Hepatocyte (in vitro differentiated cells): ENCODE measurements at places on chromosomes 7 and 10. TPM values are rescaled to one million over a fixed set of nuclear protein-coding genes. Genes with fewer than 3 reads are reported as not detected.

KCND2 gene
- 2.6 and 3.6 TPM in 2 replicates for total RNA-seq

OR2A7 gene
- total RNA-seq, result 3.3 and 6.2 TPM in 2 replicates

ZNF853 gene
- 8.0 and 9.0 TPM in 2 replicates for total RNA-seq

WEE2 gene
- 3.6 and 3.7 TPM in 2 replicates for total RNA-seq

HMX2 gene
- not detected in 2 replicates for total RNA-seq

FKBP6 gene
- total RNA-seq, result 0.12 TPM in 1 of 2 replicates, not detected in the other

NAT16 gene
- not detected in 2 replicates for total RNA-seq

GRCh38 chr10:63829020-63829419, 307.8 kb downstream of the REEP3 start:
- H3K4me3 ChIP-seq, result no peak overlapping the region
- H3K36me3 ChIP-seq, result no peaks in the 10 kb centered on the region
- H3K27ac ChIP-seq, result no peak overlapping the region
- DNase-seq, result no peak

GRCh38 chr7:41529831-41530230, 173.1 kb downstream of the INHBA start:
- no peak overlapping the region for H3K27ac ChIP-seq
- no peak overlapping the region for H3K4me3 ChIP-seq
- DNase-seq, result no peak
- no peaks in the 10 kb centered on the region for H3K27me3 ChIP-seq
- H3K4me1 ChIP-seq, result no peaks in the 10 kb centered on the region

DNA sequence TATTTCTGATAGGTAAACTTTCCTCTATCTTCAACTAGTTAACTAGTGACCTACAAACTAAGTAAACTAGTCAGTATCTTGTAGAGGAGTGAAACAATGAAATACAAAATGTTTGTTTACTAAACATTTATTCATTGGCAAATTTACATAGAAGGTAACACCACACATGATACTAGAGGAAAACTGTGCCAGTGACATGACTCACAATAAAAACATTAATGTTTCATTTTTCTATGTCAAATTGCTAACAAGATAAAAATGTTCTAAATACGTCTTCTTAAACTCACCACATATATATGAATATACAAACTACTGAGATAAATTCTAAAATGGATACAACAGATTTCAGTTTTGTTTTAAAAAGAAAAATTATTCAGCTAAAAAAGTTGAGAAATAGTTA, 471.3 kb downstream of the PARD3 start:
- H3K27me3 ChIP-seq, result no peaks in the 10 kb centered on the region
- no peaks in the 10 kb centered on the region for H3K36me3 ChIP-seq
- no peak for DNase-seq
- peaks cover 26% of the 10 kb centered on the region for H3K4me1 ChIP-seq

GRCh38 chr7:53602817-53603418, 567.5 kb downstream of the POM121L12 start:
- H3K36me3 ChIP-seq, result no peaks in the 10 kb centered on the region
- no peak for DNase-seq
- H3K4me1 ChIP-seq, result no peaks in the 10 kb centered on the region
- H3K4me3 ChIP-seq, result no peak overlapping the region
- no peak overlapping the region for H3K27ac ChIP-seq

GRCh38 chr7:110962826-110963225, 128.1 kb upstream of the LRRN3 start:
- H3K27ac ChIP-seq, result no peak overlapping the region
- no peaks in the 10 kb centered on the region for H3K36me3 ChIP-seq
- no peaks in the 10 kb centered on the region for H3K27me3 ChIP-seq

GRCh38 chr7:6423942-6424701, 23.6 kb downstream of the DAGLB start:
- no peaks in the 10 kb centered on the region for H3K4me1 ChIP-seq
- H3K27ac ChIP-seq, result no peak overlapping the region
- H3K27me3 ChIP-seq, result no peaks in the 10 kb centered on the region
- no peak for DNase-seq
- no peaks in the 10 kb centered on the region for H3K36me3 ChIP-seq

DNA sequence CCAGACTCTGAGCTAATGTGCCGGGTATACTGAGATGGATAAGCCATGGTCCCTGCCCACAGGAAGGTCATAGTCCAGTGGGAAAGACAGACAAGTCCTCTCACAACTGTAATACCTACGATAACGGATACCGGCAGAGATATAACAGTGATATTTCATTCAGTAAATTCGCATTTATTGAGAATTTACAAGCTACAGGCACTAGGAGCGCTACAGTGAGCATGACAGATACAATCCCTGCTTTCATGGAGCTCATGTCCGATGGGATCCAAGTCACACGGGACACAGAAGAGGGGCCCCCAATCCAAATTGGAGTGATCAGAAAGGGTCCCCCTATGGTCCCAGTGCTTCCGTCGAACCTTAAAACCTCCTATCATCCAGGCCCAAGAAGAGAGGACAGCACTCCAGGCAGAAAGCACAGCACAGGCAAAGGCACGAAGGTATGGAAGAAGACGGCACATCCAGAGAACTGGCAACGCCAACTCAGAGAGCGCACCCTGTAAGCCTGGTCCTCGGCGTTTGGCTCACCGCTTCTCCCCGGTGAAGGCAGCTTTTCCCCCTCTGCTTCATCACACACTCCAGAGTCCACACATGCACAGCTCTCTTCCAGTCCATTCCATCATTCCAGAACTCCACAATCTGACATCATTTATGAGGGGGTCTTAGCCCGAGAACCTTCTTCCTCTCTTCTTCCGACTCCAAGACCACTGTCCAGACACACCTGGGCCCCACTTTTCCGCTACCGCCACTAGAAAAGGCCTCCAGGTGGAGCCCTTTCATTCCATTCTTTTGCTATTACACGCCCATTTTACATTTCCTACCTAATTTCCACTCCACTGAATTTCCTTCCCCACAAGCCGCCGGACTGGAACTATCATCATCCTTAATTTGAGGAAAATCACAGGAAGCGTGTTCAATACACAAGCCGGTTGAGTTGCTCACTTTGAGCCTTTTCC, 47.8 kb upstream of the NKX2-3 start:
- no peaks in the 10 kb centered on the region for H3K36me3 ChIP-seq
- peaks cover 48% of the 10 kb centered on the region for H3K27me3 ChIP-seq
- no peaks in the 10 kb centered on the region for H3K4me1 ChIP-seq
- no peak overlapping the region for H3K4me3 ChIP-seq
- DNase-seq, result no peak

DNA sequence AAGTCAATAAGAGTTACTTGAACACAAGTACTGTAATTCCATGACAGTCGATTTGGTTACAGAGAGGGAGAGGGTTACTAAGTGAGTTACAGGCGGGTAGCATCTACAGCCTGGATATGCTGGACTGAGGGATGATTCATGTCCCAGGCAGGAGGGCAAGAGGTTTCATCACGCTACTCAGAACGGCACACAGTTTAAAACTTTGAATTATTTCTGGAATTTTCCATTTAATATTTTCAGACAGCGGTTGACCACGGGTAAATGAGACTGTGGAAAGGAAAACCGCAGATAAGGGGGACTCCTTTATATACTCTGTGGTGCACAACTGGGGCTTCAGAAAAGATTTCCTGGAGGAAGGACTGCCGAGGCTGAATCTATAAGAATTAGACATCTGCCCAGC, 25.7 kb upstream of the LRRC4 start:
- H3K4me1 ChIP-seq, result no peaks in the 10 kb centered on the region
- H3K27me3 ChIP-seq, result no peaks in the 10 kb centered on the region
- H3K4me3 ChIP-seq, result no peak overlapping the region
- H3K27ac ChIP-seq, result no peak overlapping the region

DNA sequence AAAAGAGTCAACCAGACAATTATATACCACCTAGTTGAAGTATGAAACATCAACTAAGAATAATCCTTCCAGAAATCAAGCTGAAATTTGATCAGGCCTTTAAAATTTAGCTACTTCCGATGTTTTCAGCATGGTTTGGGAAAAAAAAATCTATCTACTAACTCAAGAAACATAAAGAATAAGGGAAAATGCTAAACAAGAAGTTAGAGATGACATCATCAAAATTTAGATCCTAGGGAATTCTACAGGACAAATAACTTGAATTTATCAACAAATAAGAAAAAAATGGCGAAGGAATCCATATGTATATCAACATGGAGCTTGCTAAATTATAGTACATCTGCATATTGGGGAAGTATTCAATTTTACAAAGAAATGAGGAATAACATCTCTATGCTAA, 36.3 kb downstream of the HYAL4 start:
- no peaks in the 10 kb centered on the region for H3K4me1 ChIP-seq
- no peak overlapping the region for H3K4me3 ChIP-seq
- DNase-seq, result no peak
- no peaks in the 10 kb centered on the region for H3K36me3 ChIP-seq

DNA sequence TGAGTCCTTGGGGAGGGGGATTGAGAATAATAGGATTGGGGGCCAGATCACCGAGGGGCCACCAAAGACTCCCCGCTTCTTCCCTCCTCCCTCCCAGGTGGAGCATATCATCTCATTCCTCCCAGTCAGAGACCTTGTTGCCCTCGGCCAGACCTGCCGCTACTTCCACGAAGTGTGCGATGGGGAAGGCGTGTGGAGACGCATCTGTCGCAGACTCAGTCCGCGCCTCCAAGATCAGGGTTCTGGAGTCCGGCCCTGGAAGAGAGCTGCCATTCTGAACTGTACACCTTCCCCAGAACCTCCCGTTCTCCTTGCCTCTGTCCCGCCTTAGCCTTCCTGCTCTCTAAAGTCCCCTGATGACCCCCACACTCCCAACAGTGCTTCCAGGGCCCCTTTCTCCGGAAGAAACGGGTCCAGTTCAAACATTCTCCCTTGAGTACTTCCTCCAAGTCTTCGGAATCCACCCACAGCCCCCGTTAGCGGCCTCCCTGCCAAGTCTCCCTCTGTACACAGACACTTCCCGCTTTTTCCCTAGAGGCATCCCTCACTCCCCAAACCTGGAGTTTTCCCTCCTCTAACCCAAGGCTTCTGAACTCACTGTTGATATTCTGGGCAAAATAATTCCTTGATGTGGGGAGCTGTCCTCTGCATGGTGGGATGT, 4.1 kb downstream of the FBXO24 start:
- H3K27ac ChIP-seq, result peak overlapping the region; percentile 69
- H3K36me3 ChIP-seq, result no peaks in the 10 kb centered on the region
- H3K4me3 ChIP-seq, result no peak overlapping the region
- no peaks in the 10 kb centered on the region for H3K27me3 ChIP-seq
- no peak for DNase-seq

DNA sequence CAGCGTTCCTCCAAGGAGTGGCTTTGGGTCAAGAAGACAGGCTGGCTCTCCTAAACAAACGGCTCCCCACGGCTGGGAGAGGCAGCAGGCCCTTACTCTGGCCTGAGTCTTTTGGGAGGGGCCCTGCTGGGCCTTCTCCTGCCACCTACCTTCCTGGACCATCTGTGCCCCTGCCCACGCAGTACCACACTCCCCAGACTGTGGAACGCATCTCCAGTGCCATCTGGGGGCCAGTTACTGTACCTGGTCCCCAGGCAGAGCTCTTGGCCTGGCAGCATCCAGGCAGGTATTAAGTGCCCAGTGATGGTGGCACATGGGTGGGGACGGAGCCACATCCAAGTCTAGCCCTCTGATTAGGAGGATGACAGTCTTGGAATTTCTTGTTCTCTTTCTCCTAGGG, 14.4 kb downstream of the ALKBH4 start:
- no peak overlapping the region for H3K4me3 ChIP-seq
- H3K36me3 ChIP-seq, result no peaks in the 10 kb centered on the region
- H3K4me1 ChIP-seq, result no peaks in the 10 kb centered on the region
- no peak overlapping the region for H3K27ac ChIP-seq
- H3K27me3 ChIP-seq, result no peaks in the 10 kb centered on the region
- no peak for DNase-seq

DNA sequence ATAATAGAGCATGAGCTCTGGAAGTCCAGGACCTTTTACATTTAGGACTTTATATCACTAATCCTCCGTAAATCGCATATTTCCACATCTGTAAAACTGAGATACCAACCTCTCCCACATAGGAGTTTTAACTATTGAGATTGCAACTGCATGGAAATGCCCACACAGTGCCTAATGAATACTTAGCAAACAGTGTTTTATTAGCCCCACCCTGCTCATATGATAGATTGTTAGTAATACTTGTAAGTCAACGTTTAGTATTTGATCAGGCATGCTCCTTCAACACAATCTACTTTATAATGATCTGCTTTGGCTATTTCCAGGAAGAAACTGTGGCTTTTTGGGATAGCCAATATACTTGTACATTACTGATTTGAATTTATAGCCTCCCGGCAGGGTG, 8.5 kb downstream of the PDZD8 start:
- no peak for DNase-seq
- no peak overlapping the region for H3K4me3 ChIP-seq
- no peaks in the 10 kb centered on the region for H3K36me3 ChIP-seq
- peak overlapping the region; percentile 79 for H3K27ac ChIP-seq

- no peaks in the 10 kb centered on the region for H3K27me3 ChIP-seq
Measured at GRCh38 chr10:76311752-76312636, 880.6 kb downstream of the LRMDA start.

DNA sequence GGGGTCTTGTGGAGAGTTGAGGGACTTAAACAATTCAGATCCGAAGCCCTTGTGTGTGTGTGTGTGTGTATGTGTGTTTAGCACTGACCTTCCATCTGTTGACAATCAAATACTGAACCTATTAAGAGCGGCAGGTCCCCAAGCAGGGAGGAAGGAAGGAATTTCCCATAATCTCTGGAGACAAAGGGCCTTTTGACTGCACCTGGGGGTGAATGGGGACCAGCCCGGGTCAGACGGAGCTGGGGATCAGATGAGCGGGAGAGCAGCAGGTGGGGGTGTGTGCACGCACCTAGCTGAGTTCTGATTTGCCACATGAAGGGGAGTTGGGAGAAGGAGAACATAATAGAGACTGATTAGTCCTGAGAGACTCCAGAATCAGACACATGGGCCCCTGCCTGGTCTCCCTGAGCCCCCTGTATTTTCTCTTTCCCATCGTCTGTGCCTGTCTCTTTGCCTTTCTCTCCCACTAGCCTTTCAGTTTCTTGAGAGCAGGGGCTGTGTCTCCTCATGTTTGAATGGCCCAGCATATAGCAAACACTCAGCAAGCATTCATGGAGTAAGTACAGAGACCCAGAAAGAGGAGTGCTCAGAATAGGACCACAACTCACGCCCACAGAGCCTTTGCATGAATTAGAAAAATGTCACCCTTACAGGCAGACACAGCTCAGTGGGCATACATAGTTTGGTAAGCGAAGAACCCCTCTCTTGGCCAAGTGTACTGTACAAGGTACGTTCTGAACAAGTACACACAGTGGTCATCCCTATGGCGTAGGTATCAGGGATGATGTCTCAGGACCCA, 288.3 kb upstream of the HABP2 start:
- no peak for DNase-seq
- no peaks in the 10 kb centered on the region for H3K36me3 ChIP-seq
- no peak overlapping the region for H3K27ac ChIP-seq
- peaks cover 8% of the 10 kb centered on the region for H3K27me3 ChIP-seq
- H3K4me1 ChIP-seq, result no peaks in the 10 kb centered on the region
- no peak overlapping the region for H3K4me3 ChIP-seq

DNA sequence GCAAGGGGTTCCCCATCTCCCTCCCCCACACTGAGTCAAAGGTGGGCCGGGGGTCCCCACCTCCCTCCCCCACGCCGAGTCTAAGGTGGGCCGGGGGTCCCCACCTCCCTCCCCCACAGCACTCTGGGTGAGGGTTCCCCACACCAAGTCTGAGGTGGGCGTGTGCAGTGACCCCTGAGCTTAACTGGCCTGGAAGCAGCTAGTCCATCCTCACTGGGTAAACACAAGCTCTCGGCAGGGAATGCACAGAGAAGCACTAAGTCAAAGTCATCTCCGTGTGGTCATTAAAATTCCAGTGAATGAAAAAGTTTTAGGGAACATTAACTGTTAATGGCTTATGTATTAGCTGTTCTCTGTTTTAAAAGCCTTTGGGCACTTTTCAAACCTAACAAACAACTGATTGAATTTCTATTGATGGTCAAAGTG, 43.7 kb upstream of the PRKAR1B start:
- H3K4me3 ChIP-seq, result no peak overlapping the region
- peak; percentile 50 for DNase-seq
- peak overlapping the region; percentile 90 for H3K27ac ChIP-seq
- H3K4me1 ChIP-seq, result peaks cover 21% of the 10 kb centered on the region
